MCF 10A (cell line): ENCODE measurements at places on chromosomes 13 and 19. TPM values are rescaled to one million over a fixed set of nuclear protein-coding genes. Genes with fewer than 3 reads are reported as not detected.

- DNase-seq, result no peak
These were observed 4.0 kb downstream of the ZNF331 start for GRCh38 chr19:53541971-53542370.

DNA sequence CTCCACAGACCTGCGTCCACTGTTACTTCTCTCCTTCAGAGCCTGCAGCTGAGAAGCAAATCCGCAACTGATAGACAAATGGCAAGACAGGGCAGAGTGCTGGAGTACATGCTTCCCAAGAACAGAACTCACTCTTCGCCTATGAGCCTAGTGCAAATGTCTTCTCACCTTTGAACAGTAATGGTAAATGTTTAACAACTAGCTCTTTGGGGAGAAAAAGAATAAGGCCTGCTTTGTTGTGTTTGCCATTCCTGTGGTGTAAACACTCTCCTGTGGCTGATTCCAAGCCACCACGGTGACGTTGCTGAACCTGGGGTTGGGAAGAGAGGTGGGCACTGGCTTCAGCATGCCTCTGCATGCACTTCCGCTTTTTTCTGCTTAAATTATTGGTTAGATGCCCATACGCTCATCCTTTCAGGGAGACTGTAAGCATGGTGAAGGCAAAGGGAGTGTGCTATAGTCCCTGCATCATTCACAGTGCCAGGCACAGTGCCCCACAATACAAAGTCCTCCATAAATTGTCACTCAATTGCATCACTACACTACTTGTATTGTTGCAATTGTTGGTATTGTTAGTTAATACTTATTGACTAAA, 28.1 kb upstream of the GTF3A start:
- DNase-seq, result no peak

- DNase-seq, result peak; percentile 1
These were observed 656 bp downstream of the ZNF155 start for GRCh38 chr19:43984687-43985000.

- no peak for DNase-seq
These were observed 82.1 kb downstream of the ATP8A2 start for GRCh38 chr13:25453850-25454365.

DNA sequence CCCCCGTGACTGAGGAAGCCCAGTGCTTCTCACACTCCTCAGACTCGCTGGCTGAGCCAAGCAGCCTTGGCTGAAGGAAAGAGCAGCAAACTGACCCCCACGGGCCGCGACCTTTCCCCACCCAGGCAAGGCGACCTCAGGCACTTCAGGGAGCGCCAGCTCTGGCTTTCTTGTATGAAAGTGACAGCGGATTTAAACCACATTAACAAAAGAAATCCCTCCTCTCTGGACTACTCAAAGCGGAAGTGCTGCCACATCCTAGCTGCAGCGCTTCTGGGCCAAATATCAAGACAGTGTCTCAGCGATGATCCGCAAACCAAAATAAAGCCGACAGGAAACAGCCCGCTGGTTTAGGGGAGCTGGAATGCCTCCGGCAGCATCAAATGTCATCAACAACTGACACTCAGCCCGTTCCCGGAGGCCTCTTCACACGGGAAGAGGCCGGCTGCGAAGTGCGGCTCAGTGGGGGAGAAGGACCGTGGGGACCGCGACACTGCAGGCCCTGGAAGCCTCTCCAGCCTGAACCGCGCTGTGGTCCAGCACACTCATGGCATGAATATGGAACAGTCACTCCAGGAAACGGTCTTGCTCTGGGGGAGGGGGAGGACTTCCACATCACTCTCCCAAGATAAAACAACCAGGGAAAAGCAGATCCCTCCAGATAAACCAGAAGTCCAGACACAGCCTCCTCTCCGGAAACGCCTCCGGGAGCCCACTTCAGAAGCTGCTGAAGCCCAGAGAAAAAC, 1.4 kb downstream of the RASA3 start:
- peak; percentile 62 for DNase-seq

GRCh38 chr13:100808330-100809128, 133.9 kb upstream of the TMTC4 start:
- no peak for DNase-seq

DNA sequence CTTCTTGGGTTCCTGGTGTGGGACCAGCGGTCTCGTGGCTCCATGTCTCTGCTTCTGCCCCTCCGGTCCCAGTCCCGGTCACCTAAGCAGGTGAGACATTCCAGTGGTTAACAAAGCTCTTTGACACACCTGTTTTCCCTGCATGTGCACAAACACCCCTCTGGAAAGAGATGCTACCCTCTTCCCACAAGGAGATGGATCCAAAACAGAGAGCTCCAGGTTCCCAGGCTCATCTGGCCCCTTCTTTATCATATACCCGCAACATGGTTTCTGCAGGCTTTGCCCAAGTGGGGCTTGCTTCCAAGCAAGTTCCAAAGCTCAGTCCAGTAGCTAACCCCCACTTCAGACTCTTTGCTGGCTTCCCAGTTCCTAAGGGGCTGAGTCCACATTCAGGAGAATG, 17.8 kb downstream of the PEG3 start:
- DNase-seq, result no peak

DNA sequence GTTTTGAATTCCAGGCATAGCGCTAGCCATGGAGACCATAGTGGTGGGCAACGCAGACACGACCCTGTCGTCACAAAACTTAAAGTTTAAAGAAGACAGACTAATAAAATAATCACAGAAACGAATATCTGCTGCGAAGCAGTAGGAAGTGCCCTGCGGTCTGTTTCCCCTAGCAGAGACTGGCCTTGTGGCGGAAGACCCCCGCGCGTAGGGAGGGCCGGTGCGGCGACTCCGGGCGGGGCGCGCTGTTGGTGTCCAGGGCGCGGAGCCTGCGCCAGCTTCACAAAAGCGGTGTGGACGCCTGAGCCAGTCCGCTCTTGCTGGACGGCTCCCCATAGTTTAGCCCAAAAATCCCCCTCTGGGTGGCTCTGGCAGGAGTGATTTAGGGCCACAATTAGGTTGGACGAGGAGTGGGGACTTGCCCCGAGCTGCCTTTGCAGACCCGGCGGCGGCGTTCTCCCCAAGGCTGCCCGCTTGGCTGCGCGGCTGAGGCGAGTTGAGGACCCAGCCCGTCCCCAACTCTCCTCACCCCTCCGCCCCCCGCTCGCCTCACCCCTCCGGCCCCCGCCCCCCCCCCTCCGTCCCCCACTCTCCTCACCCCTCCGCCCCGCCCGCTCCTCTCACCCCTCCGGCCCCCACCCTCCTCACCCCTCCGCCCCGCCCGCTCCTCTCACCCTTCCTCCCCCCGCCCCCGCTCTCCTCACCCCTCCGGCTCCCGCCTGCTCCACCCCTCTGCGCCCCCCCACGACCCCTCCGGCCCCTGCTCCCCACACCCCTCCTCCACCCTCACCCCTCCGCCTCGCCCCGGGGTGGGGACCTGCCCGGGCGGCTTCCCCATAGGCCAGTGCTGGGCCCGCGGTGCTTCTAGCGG, 14.2 kb upstream of the LATS2 start:
- DNase-seq, result no peak

Gene CELF5
- total RNA-seq, result 0.17 and 0.30 TPM in 2 replicates
